ENCODE measurements at places on chromosomes 7 and 10. TPM values are rescaled to one million over a fixed set of nuclear protein-coding genes. Genes with fewer than 3 reads are reported as not detected.

GRCh38 chr7:15967551-15967950, 281.1 kb upstream of the MEOX2 start:
- no peak for DNase-seq
- H3K27ac ChIP-seq: no peak overlapping the region
- no peak overlapping the region for H3K4me3 ChIP-seq
- H3K36me3 ChIP-seq: no peaks in the 10 kb centered on the region

The TWIST1 gene
- 5.6 TPM for total RNA-seq

GRCh38 chr10:95277201-95277570, 13.6 kb downstream of the PDLIM1 start:
- no peaks in the 10 kb centered on the region for H3K27me3 ChIP-seq
- no peaks in the 10 kb centered on the region for H3K4me1 ChIP-seq
- no peaks in the 10 kb centered on the region for H3K36me3 ChIP-seq

The TAS2R41 gene
- not detected for total RNA-seq

- no peak overlapping the region for H3K4me3 ChIP-seq
- DNase-seq: no peak
- peaks cover 7% of the 10 kb centered on the region for H3K27me3 ChIP-seq
- H3K36me3 ChIP-seq: no peaks in the 10 kb centered on the region
Measured at GRCh38 chr10:70540089-70540788, 61.7 kb downstream of the PALD1 start.

GRCh38 chr7:96401200-96401599, 79.3 kb upstream of the SLC25A13 start:
- no peak for DNase-seq
- H3K27me3 ChIP-seq: peaks cover 5% of the 10 kb centered on the region
- H3K36me3 ChIP-seq: peaks cover 2% of the 10 kb centered on the region
- no peaks in the 10 kb centered on the region for H3K4me1 ChIP-seq

The AGMO gene
- not detected for total RNA-seq

- H3K4me3 ChIP-seq: no peak overlapping the region
- no peak overlapping the region for H3K27ac ChIP-seq
Measured at GRCh38 chr10:127525686-127526085, 23.4 kb upstream of the NPS start.

The CTAGE4 gene
- 0.75 TPM for total RNA-seq

The MGAM2 gene
- total RNA-seq: not detected

- no peak overlapping the region for H3K27ac ChIP-seq
- no peaks in the 10 kb centered on the region for H3K27me3 ChIP-seq
- peaks cover 4% of the 10 kb centered on the region for H3K36me3 ChIP-seq
- no peak overlapping the region for H3K4me3 ChIP-seq
- peaks cover 14% of the 10 kb centered on the region for H3K4me1 ChIP-seq
Measured at GRCh38 chr10:92834331-92834730, 14.0 kb upstream of the EXOC6 start.

The SP8 gene
- not detected for total RNA-seq

- H3K4me3 ChIP-seq: no peak overlapping the region
- no peak overlapping the region for H3K27ac ChIP-seq
- no peaks in the 10 kb centered on the region for H3K4me1 ChIP-seq
- H3K36me3 ChIP-seq: no peaks in the 10 kb centered on the region
- no peak for DNase-seq
Measured at GRCh38 chr10:81898518-81898917, 23.5 kb downstream of the NRG3 start.

DNA sequence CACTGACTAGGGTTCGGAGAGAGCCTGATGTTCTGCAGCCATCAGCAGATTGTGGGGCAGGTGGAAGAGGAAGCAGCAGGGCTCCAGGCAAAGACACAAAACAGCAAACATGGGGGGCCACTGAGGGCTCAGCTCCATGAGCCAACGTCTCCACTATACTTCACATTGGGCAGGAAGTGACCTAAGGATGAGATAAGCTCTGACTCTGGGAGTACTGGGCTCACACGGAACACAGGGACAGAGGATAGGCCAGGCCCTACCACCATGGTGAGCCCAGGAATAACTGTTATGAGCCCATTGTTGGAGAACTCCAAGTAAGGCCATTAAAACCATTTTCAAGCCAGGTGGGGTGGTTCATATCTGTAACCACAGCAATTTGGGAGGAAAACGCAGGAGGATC, 14.9 kb upstream of the MRPS24 start:
- H3K36me3 ChIP-seq: peaks cover 28% of the 10 kb centered on the region
- no peak overlapping the region for H3K27ac ChIP-seq
- DNase-seq: no peak
- H3K27me3 ChIP-seq: no peaks in the 10 kb centered on the region

DNA sequence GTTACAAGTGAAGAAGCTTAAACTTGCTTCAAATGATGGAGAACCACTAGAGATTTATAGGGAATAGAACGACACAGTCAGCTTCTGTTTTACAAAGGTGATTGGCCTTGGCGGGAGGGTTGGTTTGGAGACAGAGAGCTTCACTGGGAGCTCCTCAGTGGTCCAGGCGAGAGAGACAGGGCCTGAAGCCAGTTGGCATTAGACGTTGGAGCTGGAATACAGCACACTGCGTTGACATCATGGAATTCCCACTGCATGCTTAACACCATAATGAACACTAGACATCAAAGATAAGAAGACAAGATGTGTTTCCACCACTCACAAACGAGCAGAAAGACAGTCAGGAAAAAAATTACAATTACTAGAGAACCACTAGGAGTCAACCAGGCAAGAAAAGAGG, 67.8 kb downstream of the TBXAS1 start:
- H3K4me1 ChIP-seq: no peaks in the 10 kb centered on the region
- no peak overlapping the region for H3K27ac ChIP-seq
- no peaks in the 10 kb centered on the region for H3K36me3 ChIP-seq
- H3K27me3 ChIP-seq: peaks cover 8% of the 10 kb centered on the region
- H3K4me3 ChIP-seq: no peak overlapping the region
- DNase-seq: no peak

The FZD1 gene
- total RNA-seq: 0.70 TPM

DNA sequence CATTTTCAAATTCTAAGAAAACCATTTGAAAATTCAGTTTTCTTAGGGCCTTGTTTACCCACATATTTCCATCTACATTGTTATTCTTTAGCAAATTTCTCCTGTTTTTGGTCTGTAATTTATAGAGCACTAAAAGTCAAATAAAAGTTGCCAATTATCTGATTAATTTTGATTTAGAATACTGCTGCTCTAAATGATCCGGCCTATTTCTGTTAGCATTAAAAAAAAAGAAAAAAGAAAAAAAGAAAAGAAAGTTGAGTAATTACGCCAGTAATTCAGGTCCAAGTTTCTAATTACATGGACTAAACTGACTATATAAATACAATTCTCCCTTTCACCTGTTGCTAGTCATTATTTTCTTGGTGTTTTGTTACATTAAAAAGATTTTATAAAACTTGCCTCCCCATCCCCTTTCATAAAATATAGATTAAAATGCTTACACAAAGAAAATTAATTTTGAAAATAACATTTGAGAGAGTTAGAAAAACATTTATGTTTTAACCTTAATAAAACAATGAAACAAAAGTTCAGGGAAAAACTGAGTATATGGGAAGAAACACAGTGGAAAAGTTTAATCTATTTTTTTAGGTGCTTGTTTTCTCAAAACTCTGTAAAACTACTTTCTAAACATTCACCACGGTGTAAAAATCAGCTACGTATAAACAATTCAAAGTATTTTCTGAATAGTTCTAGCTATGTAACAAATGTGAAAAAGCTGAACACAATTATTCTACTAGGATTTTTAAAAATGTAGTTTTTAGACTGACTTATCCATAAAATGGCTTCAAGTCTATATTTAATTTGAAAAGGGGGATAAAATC, 6.8 kb upstream of the COMMD3 start:
- no peak overlapping the region for H3K4me3 ChIP-seq
- no peak for DNase-seq

GRCh38 chr10:114073395-114074186, 29.9 kb downstream of the ADRB1 start:
- no peak for DNase-seq
- H3K27me3 ChIP-seq: peaks cover 24% of the 10 kb centered on the region
- H3K27ac ChIP-seq: no peak overlapping the region
- no peak overlapping the region for H3K4me3 ChIP-seq
- H3K36me3 ChIP-seq: no peaks in the 10 kb centered on the region

The VPS37D gene
- total RNA-seq: 0.18 TPM

GRCh38 chr7:97116308-97116707, 1.2 kb upstream of the SDHAF3 start:
- peaks cover 7% of the 10 kb centered on the region for H3K36me3 ChIP-seq
- no peak for DNase-seq
- H3K4me3 ChIP-seq: no peak overlapping the region
- H3K27ac ChIP-seq: peak overlapping the region; percentile 49
- H3K4me1 ChIP-seq: peaks cover 34% of the 10 kb centered on the region

DNA sequence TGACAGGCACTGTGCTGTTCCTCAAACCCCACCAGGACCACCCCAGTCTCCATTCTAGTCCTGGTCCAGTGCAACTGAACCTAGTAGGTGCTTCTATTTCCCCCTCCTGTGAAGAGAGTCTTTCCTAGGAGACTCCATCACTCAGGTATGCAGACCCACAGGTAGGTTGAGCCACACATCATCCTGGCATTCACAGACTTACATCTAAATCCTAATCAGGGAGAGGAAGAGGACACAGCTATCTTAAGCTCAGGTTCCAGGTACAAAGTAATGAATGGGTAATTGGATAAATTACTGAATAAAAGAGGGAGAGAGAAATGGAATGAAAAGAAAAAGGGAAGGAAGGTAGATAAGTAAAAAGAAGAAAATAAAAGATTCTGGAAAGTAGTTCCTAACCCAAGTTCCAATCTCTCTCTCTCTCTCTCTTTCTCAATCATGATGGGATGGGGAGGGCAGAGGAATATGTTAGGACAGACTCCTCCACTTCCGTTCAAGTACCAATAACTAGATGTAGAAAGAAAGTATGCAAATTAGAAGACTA, 139.8 kb upstream of the NAMPT start:
- H3K27me3 ChIP-seq: no peaks in the 10 kb centered on the region
- peaks cover 10% of the 10 kb centered on the region for H3K36me3 ChIP-seq

DNA sequence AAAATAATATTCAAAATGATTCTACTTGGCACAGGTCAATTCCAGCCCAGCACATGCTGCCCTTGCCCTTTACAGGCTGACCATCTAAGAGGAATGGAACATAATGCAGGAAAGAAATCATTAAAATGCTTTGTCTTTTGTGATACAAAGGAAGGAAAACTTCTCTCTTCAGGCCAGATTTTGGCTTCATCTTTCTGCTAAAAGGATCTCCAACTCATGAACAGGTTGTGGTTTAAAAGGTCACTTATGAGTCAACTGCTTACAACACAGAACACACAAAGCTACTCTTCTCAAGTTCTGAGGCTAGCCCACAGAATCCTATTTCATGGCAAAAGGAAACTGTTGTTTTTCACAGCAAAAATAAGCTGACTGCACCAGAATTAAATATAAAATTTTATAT, 197.1 kb downstream of the DOCK4 start:
- H3K27me3 ChIP-seq: no peaks in the 10 kb centered on the region
- H3K4me1 ChIP-seq: no peaks in the 10 kb centered on the region
- no peaks in the 10 kb centered on the region for H3K36me3 ChIP-seq
- no peak overlapping the region for H3K4me3 ChIP-seq

The GBX1 gene
- not detected for total RNA-seq

The FFAR4 gene
- not detected for total RNA-seq

The TEX47 gene
- not detected for total RNA-seq

All from activated T-helper 1 cell treated with anti-CD3 and anti-CD28 coated beads, Interleukin-12 subunit alpha, Interleukin-12 subunit beta, Interleukin-2, Interleukin-4 antibody, amounts not matched to agents 30 ng/mL and 10 ng/mL and 1 ng/mL, durations not matched to agents 14 hours and 24 hours and 36 hours (primary cell).